ENCODE measurements at places on chromosomes 7 and 10.
A peak's percentile ranks its signal among the peaks of the same experiment; 100 is the strongest.

DNA sequence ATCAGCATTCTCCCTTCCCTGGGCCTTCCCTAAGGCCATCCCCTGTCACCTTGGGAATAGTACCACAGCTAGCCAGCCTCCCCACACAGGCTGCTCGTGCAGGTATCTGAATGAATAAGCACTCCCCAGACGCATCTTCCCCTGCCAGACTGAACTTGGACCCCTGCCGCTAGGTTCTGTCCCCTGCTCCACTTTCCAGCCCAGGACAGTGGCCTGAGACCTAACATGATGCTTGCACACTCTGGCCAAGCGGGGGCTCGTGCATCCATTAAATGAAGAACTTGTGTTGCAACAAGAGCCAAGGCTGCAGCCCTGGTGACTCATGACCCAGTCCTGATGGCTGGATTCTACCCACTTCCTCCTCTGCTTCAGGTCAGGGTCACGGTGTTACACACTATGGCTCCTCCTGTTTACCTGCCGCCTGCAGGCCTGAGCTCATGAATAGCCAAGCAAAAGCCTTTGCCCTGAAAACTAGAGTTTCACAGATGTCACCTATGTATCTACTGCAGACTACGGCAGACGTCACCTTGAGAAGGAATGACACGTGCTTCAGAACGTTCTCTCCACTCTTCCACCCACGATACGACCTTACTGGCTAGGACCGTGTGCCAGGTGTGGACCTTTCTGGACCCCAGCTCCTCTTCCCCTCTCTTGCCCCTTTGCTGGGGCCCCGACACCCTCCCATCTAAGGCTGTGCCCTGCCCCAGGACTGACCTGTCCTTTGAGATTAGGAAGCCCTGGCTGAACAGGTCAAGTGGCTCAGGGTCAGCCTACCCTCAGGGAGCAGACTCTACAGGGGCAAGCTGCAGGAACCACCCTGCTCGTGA is 6.5 kb downstream of the ASB13 start:
- no peak for DNase-seq

DNA sequence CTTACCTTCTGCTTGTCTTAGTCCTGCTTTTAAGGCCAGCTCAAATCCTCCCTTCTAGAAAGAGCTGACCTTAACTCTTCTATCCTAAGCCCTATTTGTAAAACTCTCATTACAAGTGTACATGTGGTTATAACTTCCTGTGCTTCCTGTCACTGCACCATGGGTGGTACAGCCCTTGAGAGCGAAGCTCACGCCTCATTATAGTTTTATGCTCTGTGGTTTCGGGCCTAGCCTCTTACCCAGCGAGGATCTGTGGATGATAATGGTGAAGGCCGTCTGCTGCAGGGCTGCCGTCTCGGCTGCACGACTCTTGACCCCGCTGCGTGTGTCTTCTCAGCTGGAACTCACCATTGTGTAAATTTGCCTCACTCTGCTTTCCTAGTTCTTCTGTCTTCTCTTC is 74.6 kb downstream of the CUL1 start:
- DNase-seq, result peak; percentile 12

DNA sequence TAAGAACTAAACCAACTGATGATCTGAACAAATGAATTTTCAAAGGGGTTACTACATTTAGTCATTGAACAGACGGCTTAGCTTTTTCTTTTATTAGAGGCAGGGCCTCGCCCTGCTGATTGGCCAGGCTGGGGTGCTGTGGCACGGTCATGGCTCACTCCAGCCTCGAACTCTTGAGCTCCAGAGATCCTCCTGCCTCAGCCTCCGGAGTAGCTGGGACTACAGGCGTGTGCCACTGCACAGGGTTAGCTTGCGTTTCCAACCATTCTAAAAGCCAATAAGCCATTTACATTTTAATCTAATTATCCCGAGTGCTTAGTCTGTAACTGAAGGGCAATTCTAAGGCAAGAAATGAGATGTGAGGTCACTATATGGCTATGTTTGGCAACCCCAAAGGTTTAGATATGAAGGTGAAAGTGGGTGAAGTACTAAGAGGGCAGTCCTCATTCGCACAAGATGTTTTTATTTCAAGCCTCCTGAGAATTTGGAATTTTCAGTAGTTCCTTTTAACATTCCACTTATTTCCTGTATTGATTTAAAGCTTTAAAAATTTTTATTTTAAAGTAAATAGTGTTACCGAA is 1.6 kb upstream of the CDK13 start:
- no peak for DNase-seq

GRCh38 chr7:96737545-96738050 is 28.0 kb upstream of the SEM1 start:
- DNase-seq, result no peak

All from stimulated activated CD4-positive, alpha-beta T cell treated with anti-CD3 and anti-CD28 coated beads, Interleukin-12 subunit alpha, Interleukin-12 subunit beta, amount 100 ng/mL, for 48 hours (primary cell).